ENCODE measurements at places on chromosomes 2 and 18.
A peak's percentile ranks its signal among the peaks of the same experiment; 100 is the strongest.

DNA sequence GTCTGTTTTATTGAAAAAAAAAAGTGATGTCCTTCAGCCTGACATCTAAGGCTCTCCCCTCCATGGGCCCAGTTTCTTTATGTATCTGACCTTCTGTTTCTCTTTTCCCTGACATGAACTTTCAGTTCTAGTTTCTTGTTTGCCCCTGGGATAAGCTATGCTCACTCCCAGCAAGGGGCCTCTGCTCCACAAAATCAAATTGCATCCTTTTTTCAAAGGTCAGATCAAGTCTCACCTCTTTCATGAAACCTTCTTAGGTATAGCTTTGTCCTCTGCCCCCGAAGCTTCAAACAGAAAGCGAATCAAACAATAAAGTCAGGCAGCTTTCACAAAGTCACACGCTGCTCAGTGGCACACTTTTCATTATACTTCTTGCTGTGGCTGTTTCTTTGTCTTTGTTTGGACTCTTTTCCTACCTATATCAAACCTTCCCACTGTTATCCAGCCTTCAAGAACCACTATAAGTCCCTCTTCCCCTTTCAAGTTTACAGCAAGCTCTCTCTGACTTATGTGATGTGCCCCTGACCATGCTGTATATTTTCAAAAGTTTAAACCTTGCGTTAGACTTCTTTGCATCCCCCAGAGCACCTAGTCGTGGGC is 23.3 kb downstream of the MAP3K19 start:
- no peak for DNase-seq

GRCh38 chr2:172308253-172308935 is 119.0 kb upstream of the ITGA6 start:
- DNase-seq = no peak

- DNase-seq = no peak
Observed at GRCh38 chr2:53033411-53033810, 734.2 kb upstream of the CHAC2 start.

GRCh38 chr2:13492262-13492661 is 775.5 kb downstream of the TRIB2 start:
- no peak for DNase-seq

- DNase-seq = peak; percentile 71
Observed at GRCh38 chr18:57881818-57882413, 78.8 kb upstream of the ATP8B1 start.

- no peak for DNase-seq
Observed at GRCh38 chr2:73020657-73021370, 50.7 kb downstream of the SFXN5 start.

DNA sequence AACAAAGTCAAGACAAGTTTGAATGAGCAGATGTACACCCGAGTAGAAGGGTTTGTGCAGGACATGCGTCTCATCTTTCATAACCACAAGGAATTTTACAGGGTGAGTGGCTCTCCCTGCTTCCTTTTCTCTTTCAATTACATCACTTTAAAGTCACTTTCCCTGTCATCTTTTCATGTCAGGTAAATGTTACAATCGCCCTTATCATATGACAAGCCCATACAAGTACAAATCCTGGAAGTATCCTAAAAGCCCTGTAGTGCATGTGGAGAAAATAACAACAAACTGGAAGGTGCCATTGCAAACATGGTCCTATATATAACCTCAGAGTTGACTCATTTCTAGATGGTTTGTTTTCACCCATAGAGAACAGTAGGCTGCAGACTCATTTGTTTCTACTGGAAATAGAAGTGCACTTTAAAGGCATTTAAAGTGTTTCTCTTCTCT is 126.0 kb downstream of the SP100 start:
- no peak for DNase-seq

GRCh38 chr18:58132595-58133261 is 88.7 kb downstream of the NEDD4L start:
- DNase-seq = no peak

- no peak for DNase-seq
Observed at GRCh38 chr18:10142496-10143160, 228.8 kb downstream of the VAPA start.

- DNase-seq = no peak
Observed at GRCh38 chr2:24592441-24593100, 101.5 kb downstream of the NCOA1 start.

DNA sequence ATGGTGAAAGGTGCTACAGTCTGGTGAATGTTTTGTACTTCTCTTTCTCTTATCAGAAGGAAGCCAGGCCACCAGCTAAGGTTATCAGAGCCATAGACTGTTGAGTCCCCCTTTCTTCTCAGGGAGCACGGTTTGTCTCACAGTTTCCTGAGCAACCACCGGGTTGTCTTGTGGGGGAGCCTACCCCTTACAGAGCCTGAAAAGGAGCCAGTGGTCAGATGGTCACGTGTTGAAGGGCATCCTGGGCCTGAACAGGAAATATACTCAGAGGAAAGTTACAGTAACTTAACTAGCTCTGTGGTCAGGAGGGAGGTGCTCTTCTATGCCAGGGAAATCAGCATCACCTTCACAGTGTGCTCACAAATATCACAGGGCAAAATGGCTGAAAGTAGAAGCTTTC is 11.6 kb downstream of the CD28 start:
- DNase-seq = no peak

GRCh38 chr18:402129-402528 is 98.4 kb downstream of the COLEC12 start:
- no peak for DNase-seq

GRCh38 chr2:60998628-60999545 is 18.6 kb upstream of the PEX13 start:
- DNase-seq = no peak

- DNase-seq = no peak
Observed at GRCh38 chr18:39806525-39806924, 2148.5 kb upstream of the PIK3C3 start.

DNA sequence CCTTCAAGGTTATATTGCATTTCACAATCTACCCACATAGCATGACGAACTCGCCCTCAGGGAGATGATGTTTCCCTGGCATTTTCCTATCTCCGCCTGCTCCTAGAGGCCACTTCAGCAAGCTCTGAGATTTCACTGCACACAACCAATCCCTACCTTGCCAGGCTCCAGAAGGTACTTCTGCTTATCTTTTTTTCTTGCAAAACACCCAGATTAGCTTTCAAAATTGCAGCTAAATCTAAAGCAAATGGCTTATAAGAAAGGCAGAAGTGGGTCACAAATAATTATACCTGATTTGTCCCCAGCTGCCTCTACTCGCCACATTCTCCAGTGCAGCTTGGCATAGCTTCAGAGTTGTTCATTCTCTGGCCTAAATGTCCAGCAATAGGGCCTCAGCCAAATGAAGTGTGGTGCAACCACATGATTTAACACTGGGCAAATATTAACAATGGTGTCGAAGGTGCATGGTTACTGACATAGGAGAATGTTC is 32.4 kb upstream of the MRPL19 start:
- no peak for DNase-seq

GRCh38 chr2:130370490-130370889 is 14.6 kb downstream of the PTPN18 start:
- DNase-seq = no peak

GRCh38 chr2:159169187-159169586 is 117.3 kb downstream of the WDSUB1 start:
- no peak for DNase-seq

DNA sequence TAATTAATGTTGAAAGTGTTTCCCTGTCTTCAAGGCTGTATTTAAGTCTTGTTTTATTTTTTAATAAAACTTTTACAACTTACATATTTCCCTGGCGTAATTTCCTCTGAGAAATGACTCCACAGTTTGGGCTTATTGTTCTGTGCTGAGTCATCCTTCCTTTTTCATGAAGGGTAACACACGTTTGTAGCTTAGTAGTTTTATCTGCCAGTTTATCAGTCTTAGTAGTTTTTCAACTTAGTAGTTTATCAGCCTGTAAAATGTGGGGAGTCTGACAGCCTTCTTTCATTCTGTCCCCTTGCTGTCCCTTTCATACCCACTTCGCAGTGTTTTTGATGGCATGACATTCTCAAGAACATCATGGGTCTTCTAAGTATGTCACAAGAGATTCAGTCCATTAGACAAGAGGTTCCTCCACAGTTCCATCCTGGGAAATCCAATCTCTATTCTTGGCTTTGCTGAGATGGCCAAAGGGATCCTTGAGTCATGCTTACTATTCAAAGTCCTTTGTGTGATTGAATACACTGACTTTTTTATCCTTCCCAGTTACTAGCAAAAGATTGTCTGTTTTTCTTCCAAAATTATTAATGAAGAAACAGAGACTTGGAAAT is 60.0 kb upstream of the SGPP2 start:
- DNase-seq = no peak

DNA sequence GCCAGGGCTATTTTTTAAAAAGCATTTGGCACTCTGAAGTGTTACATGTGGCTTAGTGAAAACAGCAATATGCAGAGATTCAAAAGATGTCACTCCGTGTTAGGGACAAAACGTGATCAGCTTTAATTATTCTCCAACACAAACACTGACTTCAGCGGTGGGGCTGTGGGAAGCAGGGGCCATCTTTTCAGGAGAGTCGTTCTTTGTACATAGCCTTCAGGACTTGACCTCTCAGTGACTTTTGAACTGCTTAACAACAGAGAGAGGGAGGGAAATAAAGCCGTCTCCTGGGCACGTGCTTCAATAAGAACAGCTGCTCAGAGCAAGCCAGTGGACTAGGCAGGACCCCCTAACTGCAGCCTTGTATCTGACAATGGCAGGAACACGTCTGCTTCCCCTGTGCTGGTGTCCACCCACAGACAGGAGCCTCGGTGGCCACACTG is 95.0 kb upstream of the HDAC4 start:
- peak; percentile 17 for DNase-seq

- no peak for DNase-seq
Observed at GRCh38 chr18:28767727-28768211, 590.8 kb upstream of the CDH2 start.

DNA sequence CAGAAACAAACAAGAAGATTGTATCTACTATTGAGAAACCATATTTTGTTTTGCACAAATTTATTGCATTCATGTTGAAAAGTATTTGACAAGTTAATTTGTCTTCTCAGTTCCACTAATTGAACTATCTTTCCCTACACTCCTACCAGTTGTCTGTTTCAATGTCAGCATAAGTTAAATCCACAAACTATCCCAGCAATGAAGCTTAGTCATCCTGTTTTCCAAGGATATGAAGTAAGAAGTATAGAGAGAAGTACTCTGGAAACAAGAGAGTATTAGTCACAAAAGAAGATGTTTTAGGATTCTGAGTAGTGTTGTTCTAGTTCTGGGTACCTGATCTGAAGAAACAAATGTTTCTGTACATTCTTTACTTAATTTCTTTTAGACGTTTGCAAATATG is 261.6 kb upstream of the ZNF804A start:
- DNase-seq = no peak

DNA sequence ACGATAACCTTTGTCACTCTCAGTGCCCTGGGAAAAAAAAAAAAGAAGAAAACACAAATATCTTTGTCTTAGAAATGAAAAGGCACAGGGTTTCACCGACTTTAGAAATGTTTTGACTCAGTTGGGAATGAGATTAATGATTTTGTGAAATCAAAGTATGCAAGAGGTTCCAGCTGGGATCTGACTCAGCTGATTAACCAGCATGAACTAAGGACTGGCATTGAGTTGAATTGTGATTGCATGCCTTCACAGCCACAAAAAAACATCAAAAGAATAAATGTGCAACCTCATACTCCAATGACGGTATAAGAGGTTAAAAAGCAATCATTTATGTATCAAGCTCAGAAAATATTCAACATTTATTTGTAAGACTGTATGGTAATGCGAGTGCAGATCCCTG is 566.6 kb upstream of the DSEL start:
- no peak for DNase-seq

- DNase-seq = no peak
Observed at GRCh38 chr2:239739206-239739605, 285.9 kb downstream of the NDUFA10 start.

DNA sequence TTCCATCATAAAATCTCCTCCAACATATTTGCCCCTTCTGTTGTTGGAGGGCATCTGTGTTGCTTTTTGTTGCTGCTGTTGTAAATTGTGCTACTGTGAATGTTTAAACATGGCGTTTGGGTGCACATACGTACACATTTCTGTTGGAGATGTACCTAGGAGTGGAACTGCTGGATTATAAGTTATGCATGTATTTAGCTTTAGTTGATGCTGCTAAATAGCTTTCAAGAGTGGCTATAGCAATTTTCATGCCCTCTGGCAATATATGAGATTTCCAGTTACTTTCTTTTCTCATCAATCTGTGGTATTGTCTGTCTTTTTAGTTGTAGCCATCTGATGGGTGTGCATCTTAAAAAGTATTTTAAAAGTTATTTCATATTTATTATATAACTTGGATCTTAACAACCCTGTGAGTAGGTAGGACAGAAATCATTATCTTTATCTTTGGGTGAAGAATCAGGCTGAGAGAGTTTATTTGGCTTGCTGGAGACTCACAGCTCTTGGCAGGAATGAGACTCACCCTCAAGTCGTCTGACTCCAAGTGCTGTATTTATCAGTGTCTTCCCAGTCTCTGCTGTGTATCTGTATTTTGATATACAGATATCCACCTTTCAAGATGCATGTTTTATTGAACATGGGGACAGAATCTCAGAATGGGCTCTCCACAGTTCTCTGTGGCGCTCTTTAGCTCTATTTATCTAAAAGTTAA is 16.9 kb downstream of the ZNF236 start:
- DNase-seq = no peak

- DNase-seq = no peak
Observed at GRCh38 chr2:82752396-82752795, 1706.7 kb downstream of the SUCLG1 start.

DNA sequence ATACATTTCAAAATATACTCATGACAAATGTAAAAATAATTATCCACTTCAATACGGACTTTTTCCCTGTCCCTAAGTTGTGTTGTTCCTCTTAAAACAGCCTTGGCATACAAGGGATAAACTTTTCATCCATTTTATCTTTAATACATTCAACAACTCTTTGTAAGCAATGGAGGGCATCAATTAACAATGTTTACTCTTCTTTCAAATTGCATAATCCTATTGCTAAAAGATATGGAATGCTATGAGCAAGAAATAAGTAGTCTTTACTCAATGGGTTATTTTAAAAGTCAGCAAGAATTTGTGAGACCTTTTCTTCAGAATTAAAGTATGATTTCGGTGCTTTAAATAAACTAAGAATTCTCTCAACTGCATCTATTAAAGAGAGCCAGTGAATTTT is 41.9 kb downstream of the SCN9A start:
- no peak for DNase-seq

DNA sequence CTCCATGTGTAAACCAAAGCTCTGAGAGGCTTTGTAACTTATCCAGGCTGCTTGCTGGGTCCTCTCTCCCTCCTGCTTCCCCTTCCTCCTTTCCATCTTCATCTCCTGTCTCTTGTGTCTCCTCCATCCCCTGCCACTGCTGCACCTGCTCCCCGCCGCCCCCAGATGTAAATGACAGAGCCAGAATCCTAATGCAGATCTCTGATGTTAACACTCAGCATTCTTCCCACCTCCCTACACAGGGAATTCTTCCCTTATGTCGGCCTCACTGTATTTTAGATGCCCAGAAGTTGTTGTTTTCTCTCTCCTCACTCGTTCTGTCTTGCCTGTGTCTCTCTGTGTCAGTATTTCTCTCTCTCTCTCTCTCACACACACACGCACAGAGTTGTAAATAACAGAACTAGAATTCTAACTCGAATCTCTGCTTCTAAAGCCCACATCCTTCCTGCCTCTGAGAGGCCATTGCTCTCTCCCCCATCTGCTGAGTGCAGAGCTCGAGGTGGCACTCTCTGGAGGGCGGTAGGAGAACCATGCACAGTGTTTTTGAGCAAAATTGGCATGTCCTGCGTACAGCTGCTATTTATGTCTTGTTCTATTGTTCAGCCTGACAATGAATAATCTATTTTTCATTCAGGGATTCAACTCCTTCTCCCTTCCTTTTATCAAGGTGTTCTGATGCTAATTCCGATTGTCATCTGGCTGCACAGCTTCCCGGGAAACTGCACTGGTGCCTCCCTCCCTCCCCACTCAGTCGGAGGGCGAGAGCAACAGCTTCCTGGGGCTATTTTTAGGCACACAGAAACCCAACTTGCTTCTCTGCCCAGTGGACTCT is 219.9 kb downstream of the SH3RF3 start:
- DNase-seq = no peak

Data from neural crest cell (in vitro differentiated cells).